NCI-H1105 (cell line): ENCODE measurements at places on chromosomes 12 and 14.

GRCh38 chr12:65673732-65674131 is 150.6 kb upstream of the HMGA2 start:
- DNase-seq = no peak

GRCh38 chr12:5554711-5555110 is 122.8 kb downstream of the NTF3 start:
- DNase-seq = no peak

DNA sequence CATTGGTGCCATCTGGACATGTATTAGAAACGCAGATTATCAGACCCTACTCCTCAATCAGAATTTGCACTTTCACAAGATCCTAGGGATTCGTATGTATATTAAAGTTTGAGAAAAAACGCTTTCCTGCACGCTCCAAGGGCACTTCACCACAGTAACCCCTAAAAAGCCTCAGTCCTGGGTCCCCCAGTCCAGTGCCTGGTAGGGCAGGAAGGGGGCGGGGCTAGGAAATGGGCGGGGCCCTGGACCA is 369 bp downstream of the DEPDC4 start:
- no peak for DNase-seq

DNA sequence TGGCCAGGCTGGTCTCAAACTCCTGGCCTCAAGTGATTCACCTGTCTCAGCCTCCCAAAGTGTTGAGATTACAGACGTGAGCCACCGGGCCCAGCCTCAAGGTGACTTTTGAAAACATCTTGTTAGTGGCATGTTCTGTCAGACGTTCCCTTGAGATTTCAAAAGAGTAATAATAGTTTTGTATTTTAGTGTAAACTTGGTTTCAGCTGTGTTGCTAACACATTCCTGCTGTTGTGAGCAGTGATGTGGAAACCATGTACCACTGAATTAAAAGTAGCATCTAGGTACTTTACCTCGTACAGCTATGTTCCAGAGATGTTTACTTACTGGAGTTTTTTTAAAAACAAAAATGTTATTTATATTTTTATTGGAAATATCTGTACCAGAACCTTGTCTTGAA is 111.3 kb downstream of the AEBP2 start:
- DNase-seq = no peak

DNA sequence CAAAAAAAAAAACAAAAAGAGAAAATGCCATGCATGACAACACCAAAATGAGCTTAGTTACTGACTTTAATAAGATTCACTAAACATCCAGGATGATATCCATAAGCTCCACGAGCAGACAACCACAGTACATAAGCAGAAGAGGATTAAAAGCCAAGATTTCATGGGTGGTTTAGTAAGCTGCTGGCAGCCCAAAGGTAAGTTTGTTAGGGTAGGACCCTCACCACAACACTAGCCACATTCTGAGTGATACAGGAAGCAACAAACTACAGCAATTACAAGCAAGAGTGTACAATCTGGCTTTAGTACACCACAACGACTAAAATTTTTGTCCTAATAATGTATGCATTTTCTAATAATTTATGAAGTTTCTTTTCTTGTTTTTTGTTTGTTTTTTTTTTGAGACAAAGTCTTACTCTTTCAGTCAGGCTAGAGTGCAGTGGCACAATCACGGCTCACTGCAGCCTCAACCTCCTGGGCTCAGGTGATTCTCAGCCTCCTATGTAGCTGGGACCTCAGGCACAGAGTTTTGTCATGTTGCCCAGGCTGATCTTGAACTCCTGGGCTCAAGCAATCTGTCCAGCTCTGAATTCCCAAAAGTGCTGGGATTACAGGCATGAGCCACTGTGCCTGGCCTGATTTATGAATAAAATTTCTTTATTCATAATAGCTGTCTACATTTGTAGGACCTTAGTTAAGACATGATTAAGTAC is 221.4 kb downstream of the MED13L start:
- no peak for DNase-seq

DNA sequence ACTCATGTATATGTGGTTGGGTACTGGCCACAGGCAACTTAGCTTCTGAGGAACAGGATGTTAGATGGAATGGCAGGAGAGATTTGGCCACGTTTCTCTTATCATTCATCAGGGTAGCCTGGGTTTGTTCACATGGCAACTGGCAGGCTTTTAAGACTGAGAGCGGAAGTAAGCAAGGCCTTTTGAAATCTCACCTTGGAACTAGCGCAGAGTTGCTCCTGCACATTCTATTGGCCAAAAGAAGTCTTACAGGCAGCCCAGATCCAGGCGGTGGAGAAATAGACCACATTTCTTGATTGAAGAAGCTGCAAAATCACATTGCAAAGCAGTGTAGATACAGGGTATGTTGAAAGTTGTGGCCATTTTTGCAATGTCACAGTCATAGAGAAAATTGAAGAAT is 3.7 kb downstream of the CLEC4A start:
- no peak for DNase-seq

DNA sequence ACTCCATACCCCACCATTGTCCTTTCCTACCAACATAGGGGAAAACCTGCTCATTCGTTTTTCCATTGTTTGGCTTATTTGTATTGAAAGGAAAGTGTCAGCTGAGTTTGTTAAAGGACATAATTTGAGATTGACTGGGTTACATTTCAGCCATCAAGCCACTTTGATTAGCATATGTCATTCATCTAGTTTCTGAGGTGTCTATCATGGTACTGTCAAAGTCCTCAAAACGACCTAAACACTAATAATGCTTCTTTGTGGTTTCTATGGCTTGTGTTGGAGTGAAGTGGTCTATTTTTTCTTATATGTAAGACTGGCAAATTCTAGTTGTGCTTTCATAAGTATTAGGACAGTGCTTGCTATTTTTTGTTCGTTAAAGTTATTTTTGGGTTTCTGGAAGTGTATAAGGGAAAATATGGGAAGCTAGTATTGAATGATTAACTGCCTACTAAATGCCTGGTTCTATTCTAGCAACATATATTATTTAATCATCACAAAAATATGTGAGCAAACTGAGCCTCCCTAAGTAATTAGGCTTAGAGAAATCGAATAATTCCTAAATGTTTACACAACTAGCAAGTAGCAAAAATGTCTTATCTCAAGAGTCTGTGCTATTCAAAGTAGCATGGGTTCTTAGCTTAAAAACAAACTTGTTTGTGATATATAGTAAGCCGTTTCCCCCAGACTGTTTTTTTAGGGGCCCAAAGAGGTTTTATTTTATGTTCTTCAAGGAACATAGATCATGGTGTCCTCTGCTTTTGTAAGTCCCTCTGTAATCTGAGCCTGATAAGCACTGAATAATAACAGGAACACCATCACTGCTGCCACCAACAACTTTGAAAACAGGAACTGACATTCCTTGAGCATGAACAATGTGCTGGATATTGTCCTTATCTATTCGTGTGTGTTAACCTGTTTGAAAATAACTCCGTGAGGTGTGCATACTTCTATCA is 67.1 kb downstream of the DERA start:
- no peak for DNase-seq

DNA sequence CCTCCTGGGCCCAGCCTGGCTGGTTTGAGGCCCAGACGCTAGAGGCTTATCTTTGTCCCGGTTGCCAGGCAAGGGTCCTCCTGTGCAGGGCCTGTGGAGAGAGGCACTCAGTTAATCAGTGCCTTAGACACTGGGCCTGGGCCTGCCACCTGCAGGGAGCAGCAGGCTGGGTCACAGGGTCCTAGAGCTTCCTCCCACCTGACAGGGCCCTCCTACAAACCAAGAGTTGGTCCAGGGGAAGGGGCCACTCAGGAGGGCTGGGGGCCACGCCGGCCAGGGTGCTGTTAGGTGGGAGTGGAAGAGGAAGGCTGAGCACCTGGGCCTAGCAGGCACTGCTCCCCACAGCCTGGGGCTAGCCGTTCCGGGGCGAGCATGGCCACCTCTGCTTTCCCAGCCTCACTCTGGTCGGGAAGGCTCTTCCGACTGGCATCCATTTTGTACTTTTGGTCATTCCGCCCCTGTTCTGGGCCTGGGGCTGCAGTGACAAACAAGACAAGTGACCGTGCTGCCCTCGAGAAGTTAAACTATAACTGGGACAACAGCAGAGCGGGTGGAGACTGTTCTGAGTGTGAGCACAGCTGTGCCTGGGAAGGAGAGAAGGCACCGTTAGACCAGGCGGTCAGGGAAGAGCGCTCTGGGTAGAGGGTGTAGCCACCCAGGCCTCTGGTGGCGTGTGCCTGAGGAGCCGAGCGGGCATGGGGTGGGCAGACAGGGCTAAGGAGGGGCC is 27.2 kb downstream of the FBRSL1 start:
- DNase-seq = no peak

- DNase-seq = no peak
Observed at GRCh38 chr14:36229262-36229661, 52.7 kb upstream of the PTCSC3 start.

DNA sequence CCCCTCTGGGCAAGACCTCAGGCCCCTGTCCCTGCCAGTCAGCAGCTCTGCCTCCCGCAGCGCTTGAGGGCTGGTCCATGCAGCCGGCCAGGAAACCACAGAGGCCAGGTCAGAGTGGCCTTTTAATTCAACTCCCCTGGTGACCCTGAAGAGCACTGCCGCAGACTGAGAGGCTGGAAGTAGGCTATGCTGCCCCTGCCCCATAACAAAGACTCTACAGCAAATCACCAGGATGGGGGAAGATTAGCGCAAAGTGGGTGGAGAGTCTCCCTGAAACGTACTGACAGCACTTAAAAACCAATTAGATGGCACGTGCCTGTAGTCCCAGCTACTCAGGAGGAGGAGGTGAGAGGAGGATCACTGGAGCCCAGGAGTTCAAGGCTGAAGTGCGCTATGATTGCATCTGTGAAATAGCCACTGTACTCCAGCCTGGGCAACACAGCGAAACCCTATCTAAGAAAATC is 70.5 kb downstream of the ITPK1 start:
- DNase-seq = no peak

- no peak for DNase-seq
Observed at GRCh38 chr12:30598889-30599288, 96.8 kb downstream of the IPO8 start.

- DNase-seq = no peak
Observed at GRCh38 chr14:64698903-64699302, 5.3 kb upstream of the PLEKHG3 start.

DNA sequence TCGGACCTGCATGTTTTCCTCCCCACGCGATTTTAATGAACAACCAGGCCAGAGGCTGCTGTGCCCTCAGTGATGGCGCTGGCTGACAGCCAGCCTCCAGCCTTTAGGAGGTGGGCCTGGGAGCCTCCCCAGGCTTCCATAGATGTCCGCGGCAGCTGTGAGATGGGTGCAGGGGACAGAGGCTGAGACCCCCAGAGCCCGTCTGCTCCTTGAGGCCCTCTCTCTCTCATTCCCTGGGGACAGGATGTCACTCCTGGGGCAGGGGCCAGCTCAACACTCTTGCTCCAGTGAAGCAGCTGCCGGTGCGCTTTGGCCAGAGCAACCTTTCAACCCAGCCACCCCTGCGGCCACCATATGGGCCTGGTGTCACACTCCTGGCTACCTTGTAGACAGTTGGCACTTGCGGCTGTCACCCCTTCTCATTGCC is 24.8 kb downstream of the MVK start:
- no peak for DNase-seq

DNA sequence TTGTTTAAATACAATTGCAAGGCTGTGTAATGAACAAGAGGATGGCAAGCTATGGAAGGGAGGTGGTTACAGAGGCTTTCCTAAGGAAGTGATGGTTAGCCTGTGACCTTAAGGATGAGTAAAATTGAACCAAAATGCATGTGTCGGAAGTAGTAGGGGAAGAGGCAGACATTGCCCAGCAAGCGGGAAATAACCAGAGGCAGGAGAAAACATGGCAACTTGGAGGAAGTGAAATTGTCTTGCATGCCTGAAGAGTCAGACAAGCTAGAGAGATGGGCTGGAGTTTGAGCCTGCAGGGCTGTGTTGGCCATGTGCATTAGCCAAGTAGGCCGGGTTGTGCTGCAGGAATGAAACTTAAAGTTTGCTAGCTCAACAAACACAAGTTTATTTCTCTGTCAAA is 96.2 kb downstream of the BTG1 start:
- no peak for DNase-seq

- DNase-seq = no peak
Observed at GRCh38 chr12:107169200-107169599, 75.9 kb upstream of the CRY1 start.
